Kidney capillary endothelial cell (primary cell): ENCODE measurements at places on chromosomes 11 and 22.

DNA sequence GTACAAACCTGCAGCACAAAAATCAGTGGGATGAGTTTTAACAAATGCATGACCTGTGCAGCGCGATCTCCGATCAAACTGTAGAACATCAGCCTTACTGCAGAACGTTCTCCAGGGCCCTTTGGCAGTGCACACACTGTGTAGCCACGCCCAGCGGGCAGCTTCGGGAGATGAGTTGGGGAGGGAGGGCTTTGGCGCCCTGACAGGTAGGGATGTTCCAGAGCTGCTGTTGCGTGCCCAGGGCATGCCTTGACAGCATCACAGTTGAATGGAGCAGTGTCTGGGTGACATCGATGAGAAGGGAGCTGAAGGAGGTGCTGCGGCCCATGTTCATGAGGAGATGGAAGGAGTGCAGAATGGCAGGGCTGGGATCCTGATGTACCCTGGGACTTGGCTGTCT lies 80.2 kb downstream of the TBC1D22A start:
- no peak for DNase-seq

DNA sequence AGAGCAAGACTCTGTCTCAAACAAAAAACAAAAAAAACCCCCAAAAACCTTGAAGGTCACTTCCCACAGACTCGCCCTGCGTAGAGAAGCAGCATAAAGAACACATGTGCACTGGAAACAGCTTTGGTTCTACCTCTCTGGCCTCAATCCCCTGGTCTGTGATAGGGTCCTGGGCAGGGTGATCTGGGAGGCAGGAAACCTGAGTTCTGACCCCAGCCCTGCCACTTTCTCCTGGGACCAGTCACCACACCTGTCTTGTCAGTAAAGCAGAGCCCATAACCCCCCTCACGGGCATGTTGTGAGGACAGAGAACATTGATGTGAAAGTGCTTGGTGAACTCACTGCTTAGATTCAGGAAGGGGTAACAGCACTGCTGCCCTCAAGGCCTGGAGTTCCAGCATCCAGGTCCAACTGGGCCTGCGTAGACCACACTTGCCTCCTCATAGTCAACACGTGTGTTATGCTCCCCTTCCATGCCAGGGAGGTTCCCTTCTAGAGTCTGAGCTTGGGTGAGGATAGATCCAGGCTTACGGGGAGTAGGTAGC lies 11.4 kb downstream of the UCP2 start:
- DNase-seq, result no peak

GRCh38 chr11:50423208-50423607 lies 390.5 kb downstream of the OR4C45 start:
- DNase-seq, result no peak

- no peak for DNase-seq
Measured at GRCh38 chr11:102615077-102615893, 9.8 kb downstream of the MMP20 start.

DNA sequence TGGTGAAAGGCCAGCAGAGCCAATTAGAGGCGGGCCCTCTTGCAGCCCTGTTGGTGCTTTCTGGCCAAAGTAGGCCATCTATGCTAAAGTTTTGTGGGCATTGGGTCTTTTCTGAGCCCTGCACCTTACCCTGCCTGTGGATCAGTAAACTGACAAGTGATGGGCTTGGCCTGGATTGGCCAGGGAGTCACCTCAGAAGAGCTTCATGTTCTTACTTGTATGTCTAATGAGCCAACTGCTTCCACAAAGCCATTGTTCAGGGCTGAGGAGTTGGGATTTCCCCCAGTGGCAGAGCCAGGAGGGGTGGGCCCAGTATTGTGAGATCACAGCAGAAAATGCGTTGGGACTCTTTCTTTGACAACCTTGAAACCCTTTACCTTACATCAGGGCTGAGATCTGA lies 90.4 kb downstream of the CWC15 start:
- DNase-seq, result no peak

GRCh38 chr11:100827934-100828661 lies 141.0 kb downstream of the ARHGAP42 start:
- DNase-seq, result peak; percentile 65

DNA sequence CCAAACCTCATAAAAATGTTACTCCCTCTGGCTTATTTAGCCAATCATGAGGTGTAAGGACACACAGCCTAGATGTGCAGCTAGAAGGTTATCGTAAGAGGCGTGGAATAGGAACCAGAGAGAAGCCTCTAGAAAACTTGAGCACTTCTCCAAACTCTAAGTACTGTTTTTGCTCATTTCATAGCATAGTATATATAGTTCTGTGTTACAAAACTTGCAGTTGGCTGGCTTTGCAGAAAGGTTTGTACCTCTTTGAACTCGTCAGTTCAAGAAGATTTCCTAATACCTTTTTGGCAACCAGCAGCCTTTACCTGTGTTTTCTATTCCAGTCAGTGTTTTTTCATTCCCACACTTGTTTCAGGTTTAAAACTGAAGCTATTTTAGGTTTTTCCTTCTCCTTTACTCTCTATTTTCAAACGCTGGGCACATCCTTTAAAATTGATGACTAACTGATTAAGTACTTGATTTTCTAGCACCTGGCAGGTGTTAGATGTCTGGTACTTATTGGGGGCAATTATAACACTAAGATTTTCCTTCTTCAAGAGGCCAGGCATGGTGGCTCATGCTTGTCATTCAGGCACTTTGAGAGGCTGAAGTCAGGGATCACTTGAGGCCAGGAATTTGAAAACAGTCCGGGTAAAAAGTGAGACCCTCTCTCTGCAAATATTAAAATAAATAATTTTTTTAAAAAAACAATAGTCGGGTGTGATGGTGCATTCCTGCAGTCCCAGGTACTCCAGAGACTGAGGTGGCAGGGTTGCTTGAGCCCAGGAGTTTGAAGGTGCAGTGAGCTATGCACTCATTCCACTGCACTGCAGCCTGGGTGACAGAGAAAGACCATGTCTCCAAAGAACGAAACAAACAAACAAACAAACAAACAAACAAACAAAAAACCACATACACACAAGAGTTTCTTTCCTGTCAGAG lies 125.2 kb downstream of the LRRC4C start:
- no peak for DNase-seq

DNA sequence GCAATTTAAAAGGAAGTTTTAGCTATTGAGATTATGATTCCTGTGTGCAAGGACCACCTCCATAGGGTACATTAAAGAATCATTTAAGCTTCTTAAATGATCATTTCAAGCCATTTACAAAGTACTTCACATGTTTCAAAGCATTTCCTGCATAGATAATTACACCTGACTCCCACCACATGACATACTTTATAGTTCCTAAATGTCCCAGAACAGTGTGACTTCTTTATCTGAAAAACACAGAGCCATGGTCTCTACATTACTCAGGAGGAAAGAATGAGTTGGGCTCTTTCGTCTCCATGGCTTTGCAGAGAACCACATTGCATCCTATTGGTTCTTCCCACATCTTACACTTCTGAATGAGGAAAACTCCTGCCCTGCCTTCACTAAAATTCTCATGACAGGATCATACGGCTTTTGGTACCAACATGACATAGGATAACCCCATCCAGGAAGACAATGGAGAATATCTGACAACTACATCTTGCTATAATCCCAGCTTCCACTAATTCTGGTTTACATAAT lies 88.6 kb downstream of the ETS1 start:
- DNase-seq, result no peak

GRCh38 chr22:17948101-17948500 lies 76.3 kb downstream of the MICAL3 start:
- DNase-seq, result no peak

DNA sequence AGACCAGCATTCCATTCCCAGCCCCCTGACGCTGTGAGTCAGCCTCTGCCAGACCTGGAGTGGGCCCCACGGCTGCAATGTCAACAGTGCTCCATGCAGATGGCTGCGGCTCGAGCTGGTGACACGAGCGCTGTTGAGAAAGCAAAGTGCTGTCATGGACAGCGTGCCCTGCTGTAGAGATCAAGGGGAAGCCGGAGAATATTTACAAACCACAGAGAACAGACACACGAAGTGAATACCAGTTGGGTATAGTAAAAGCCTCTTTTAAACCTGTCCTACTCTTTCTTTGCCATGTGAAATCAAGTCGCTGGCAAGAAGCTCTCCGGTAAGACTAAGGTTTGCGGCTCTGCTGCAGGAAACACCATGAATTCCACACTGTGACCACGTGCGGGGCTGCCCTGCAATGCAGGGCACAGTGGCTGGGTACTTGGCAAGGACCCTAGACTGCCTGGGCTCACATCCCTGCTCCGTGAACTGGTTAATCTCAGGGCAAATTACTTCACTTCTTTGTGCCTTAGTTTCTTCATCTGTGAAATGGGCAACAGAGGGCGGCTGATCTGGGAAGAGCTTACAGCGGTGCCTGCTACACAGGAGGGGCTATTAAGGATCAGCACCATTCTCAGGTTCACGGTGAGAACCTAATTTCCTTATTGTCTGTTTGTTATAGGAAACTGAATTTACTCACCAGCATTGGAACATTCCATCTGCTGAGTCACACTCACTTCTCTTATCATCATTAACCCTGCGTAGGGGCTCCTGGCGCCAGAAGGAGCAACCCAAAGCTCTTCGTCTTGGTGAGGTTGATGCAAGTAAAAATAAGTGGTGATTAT lies 27.8 kb upstream of the ELFN2 start:
- peak; percentile 76 for DNase-seq

DNA sequence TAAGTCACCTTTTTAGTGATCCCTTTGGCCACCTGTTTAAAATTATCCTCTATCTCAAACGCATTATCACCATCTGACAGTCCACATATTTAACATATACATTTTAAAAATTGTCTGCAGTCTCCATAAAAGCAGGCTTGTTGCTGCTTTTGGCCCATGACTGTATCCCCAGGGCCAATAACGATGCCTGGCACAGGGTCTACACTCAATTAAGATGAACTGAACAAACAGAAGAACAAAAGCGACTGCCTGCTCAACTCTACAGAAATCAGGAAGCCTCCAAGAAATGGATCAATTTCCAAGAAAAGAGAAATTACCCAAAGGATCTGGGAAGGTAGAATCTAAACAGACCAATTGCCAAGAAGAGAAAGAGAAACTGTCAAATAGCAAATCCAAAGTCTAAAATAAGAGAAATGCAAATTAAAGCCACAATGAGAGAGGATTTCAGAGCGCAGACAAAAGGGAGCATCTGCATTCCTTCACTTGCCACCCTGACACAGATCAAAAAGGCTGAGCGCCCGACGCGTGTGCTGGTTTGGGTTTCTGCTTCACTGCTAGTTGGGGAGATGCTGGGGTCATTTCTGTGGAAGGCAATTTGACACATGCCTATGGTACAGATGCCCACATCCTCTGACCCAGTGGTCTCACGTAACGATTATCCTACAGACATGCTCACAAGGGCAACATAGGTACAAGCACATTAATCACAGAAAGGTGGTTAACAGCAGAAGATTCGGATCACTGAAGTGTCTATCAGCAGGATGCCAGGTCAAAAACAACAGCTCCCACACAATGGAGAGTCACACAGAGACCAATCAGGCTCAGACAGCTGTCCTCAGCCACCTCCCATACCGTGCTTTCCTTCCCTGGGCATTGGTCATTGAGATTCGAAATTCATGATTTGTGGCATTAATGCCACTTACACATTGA lies 55.9 kb downstream of the SHISAL1 start:
- DNase-seq, result no peak

DNA sequence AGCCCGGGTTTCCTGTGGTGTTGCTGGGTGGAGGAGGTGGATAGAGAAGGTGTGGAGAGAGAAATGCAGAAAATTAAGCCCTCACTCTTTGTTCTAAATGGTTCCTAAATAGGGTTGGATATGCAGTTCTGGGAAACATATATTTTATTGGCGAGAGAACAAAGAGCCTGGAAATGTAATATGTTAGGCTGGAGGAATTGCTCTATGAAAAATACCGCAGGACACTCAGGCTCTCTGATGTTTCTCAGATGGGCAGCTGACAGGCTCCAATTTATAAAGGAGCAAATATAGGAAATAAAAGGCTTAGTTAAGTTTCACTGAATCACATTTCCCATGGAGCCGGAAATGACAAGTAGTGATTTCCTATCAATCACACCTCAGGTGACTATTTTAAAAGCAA lies 428.0 kb downstream of the TMEM135 start:
- peak; percentile 3 for DNase-seq

- no peak for DNase-seq
Measured at GRCh38 chr11:2999464-2999998, 7.4 kb upstream of the NAP1L4 start.

DNA sequence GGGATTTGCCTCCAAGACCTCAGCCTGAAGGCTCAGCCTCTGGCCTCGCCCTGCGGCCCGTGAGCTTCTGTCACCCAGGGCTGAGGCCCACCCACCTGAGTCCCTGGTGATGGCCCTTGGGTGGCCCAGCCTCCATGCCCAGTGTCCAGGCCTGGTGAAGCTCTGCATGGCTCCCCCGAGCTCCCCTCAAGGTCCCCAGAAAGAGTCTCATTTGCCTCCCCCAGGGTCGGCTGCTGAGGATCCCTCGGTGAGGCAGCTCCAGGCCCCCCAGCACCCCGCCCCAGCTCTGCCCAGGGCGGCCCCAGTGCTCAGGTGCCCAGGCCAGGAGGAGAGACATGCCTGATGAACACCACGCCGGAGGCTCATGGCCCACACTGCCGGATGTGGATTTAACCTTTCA lies 2.1 kb upstream of the TH start:
- no peak for DNase-seq

DNA sequence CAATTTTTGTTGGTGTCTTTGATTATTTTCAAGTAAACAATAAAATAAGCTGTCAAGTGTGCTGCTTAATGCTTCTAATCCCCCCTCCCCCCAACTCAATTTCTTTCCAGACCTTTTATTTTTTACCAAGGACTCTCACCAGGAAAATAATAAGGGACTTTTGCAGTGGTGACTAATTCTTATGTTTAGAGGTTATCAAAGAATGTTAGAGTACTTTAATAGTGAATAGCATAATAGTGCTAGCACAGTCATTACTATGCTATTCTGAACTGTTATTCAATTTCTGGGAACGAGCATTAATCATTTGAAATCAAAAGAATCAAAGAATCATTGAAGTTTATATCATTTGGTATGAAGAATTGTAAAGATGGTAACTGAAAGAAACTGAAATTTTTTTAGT lies 251.4 kb downstream of the DDX10 start:
- no peak for DNase-seq

DNA sequence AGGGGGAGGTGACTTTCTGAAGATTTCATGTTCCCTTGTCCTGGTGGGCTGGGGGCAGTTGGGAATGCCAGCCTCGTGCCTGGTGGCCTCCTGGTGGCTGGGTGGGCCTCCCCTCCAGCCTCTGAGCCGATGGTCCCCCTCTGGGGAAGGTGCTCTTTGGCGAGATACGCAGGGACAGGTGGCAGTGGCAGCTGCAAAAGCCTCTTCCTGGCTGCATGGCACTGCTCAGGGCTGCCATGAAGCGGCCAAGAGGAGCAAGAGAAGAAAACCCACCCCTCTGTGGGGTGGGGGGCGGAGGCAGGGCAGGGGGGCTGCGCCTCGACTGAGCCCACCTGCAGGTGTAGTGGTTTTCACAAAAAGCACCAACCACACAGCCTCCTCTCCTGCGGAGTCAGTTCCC lies 61.8 kb upstream of the PHF21B start:
- no peak for DNase-seq
